Trophoblast cell (in vitro differentiated cells and primary cell): ENCODE measurements at places on chromosomes 7 and 10.

GRCh38 chr7:33601884-33602283 is 303.5 kb upstream of the BMPER start:
- no peak for DNase-seq

GRCh38 chr7:30019960-30020359 is 6.5 kb downstream of the FKBP14 start:
- no peak for DNase-seq

DNA sequence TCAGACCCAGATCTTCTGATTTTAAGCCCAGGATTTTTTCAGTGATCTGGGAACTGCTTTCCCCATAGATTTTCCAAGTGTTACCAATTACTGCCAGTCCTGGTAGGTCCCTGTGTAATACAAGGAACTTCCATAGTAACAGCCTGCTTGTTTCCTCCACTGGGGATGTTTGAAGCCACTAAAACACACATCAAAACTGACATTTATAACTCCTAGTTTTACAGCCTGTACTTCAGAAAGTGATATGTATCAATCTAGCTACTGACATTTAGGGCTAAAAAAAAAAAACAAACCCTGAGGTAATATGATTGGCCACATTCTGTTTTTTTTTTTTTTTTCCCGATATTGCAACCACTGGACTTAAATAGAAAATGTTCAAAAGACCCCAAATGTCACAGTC is 166.9 kb upstream of the SP4 start:
- DNase-seq: no peak

- no peak for DNase-seq
Observed at GRCh38 chr10:1343176-1343575, 287.0 kb downstream of the WDR37 start.

DNA sequence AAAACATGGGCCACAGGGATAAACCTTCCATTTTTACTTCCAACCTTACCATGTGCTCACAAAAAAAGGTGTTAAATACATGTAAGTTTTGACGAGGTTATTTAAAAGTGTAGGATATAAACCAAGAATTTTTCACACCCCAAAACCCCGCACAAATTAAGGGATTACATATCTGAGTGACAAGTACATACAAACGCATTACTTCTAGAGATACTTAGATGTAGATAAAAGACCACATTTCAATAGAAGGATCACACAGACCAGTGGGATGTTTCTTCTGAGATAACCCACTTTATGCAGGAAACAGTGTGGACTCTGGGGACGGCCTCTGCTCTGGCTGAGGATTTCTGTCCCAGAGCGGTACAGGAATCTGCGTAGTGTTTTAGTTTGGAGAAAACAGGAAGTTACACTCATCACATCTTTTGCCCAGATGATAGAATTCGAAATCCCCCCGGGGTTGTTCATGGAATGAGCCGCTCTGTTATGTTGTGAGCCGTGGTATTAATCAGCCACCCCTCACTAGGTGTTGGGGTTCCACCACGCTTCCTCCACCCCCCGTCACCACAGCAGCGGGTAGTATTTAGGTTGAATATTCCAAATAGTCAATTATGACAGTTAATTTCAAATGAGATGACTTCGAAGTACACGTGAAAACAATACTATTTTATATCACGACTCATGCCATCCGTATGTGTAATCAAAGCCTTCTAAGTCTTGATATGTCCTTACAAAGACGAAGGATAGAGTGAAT is 1.3 kb upstream of the CUL1 start:
- DNase-seq: no peak

DNA sequence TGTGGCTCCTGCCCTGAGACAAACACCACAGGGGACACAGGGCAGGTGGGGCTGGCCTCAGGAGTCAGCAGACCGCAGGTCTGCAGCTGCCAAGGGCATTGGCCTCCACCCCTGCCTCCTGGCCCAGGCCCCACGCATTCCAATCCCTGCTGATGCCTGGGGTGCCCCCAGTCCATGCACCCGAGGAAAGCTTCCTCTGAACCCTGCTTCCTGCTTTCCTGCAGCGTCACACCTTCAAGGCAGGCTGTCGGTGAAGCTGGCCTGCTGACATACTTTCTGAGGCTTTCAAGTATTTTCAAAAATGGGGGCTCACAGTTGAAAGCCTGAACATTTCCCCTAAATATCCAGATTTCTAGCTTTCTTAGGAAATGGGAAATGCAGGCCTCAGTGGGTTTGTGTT is 22.5 kb upstream of the ANTXRL start:
- no peak for DNase-seq

DNA sequence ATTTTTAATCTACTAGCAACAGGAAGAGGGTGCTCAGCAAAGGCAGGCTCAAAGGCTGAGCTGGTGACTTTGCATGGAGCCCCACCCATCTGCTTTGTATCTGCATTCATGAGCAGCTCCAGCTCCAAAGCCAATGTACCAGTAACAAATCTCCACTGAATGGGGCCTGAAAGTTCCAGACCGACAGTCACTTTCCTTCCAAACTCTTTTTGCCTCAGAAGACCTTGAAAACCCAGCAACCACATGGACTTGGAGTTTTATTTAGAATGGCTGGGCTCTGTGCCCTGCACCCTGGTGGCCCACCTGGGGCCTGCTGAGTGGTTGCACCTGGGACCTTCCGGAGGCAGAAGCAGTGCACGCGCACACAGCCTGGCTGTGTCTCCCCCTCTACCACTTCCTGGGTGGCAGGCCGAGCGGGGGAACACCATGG is 195.0 kb upstream of the PLXNA4 start:
- no peak for DNase-seq

GRCh38 chr10:125662584-125662983 is 20.4 kb downstream of the TEX36 start:
- DNase-seq: no peak

DNA sequence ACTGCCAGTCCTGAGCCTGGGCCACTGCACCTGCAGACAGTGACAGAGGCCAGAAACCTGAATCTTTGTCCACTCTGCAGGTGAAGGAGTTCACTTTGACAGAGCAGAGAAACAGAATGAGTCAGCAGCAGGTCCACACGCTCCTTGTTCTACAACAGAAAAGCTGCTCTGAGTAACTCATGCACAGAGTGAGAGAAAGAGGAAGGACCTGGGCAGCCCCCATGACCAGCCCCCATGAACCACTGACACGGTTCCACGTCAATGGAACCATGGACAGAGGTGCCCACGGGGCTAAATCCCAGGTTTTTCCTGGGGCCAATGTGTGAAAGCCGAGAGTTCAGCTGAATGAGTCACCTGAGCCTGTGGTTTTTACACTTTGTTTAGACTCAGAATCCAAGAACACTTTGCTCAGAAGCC is 40.8 kb upstream of the CTBP2 start:
- DNase-seq: peak; percentile 93

DNA sequence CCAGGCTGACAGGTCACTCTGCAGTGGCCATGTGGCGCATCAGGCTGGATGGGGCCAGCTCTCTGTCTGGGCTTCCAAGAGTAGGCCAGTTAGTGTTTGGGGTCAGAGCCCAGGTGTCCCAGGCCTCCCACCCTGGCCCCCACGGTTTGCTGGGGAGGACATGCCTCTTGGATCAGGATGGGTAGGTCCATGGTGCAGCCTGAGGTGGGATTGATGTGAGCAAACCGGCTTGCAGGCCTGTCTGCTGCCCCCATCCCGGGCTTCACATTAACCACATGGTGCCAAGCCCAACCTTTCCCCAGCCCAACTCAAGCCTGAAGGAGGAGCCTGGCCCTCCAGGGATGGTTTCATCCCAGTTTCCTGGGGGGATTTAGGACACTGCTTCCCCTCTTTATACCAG is 39.2 kb downstream of the LDB3 start:
- DNase-seq: no peak

DNA sequence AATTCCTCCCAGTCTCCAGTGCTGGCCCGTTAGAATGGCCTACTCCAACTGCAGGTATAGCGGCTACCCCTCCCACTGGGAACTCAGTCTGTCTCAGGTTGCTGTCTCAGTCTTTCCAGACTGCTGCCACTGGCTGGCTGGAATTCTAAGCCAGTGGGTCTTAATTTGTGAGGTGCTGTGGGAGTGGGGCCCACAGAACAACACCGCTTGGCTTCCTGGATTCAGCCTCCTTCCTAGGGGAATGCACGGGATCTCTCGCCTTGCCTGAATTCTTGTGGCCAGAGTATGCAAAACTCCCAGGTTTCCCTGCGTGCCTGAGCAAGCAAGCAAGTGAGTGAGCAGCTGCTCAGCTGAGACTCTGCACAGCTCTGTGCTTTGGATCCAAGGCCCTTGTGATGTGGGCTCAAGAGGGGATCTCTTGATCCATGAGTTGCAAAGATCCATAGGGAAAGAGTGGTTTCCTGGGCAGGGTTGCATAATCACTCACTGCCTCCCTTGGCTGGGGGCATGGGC is 41.5 kb upstream of the GPR141 start:
- no peak for DNase-seq

DNA sequence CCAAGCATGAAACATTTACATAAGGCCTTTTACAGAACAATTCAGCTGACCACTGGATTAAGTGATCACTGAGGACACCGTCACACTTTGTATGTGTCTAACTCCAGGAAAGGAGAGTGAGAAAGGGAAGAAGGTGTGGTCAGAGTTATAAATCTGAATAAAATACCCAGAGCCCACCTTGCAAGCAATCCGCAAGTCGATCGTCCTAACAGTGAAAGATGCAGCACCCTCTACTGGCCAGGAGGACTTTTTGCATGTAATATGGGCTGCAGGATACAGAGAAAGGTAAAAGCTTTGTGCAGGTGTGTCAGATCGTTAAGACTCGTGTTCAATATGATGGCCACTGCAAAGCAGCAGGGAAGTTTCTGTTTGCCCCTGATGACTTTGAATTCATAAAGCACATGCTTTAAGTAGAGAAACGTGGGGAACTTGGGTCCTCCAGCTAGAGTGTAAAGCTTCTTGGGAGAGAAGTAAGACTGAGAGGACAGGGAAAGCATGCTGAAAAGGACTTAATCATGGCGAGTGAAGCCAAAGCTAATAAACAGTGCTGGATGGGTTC is 68.5 kb upstream of the BMPER start:
- no peak for DNase-seq

DNA sequence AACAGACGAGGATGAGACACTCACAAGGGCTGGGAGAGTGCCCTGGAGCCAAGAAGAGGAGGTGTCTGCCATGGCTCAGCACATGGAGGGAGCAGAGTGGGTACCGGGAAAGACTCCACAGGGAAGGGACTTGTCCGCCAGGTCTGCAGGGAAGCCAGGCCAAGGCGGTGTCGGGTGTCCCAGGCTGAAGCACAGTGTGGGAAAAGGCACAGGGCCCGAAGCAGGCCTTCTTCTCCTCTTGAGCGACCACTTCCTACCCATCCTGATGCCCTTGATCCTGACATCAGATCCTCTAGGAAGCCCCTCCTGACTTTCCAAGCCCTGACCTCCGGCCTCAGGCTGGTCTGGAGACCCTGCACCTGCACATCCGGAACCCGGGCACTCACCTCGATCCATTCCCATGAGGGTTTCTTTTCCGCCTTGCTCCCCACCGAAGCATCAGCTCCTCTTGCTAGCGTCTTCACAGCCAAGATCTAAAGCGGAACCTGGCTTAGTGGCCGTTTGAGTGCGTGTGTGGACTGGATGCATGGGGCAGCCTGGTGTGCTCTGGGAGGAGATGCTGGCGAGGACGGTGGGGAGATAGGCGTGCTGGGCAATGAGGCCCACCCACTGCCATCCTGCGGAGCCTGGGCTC is 8.5 kb downstream of the CALML3 start:
- DNase-seq: no peak

DNA sequence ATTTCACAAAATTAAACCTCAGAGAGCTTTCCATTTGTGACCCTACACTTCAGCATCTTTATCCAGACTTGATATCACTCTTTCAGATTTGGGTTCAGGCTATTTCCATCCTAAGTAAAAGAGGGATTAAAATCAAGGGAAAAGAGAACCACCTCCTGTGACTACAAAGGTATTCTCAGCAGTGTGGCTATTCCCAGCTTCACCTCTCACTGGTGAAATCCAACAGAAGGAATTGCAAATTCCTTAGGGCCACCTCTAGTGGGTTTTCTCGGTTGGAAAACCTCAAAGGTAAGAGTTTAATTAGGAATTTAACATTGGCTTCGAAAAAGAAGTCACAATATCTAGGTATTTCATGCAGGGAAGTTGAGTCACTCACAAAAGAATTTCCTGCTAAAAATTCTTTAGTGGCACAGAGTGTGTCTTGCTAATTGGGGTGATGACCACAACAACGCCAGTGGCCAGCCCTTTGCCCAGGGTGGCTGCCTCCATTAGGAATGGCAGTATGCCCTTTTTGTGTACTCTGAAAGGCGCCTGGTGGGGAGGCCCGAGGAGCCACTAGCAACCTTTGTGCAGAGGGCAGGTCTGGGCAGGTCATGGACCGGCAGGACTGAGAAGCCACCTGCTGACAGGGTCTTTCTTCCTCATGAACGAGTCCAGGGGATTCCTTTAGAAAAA is 52.2 kb downstream of the SEM1 start:
- no peak for DNase-seq

- DNase-seq: no peak
Observed at GRCh38 chr10:11409357-11409756, 202.1 kb downstream of the USP6NL start.

DNA sequence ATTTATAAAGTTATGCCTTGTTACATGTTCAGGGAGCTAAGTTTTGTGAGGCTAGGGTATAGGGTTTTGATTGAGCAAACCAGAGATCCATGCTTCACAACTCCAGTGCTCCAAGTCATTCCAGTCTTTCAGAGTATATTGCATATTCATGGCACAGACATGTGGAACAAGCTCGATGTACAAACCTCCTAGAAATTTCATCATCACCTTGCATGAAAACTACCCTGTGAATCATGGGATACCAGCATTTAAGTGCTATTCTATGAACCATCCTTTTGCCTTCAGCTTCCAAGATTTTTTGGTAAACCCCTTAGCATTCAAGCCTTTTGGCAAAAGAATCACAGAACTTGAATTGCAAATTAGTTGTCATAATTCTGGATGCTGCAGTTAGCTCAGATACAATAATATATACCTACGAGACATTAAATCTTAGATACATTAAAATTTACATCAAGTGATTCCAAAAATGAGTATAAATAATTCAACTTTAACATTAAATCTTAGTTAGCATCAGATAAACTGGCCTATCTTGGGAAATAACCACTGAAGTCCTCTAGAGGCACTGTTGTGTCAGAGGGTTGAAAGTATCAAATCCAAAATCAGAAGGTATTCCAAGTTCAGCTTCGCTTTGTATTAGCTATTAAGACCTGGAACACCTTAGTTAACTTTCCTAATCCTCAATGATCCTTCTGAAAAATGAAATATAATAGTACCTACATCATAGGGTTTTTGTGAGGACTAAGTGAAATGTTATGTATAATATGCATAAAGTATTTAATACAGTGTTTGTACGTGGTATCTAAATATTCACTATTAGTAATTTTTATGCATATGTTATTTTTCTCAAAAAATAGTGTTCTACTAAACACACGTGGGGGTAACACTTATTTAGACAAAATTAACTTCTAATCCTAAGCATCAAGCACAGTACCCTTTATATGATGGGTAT is 55.5 kb upstream of the CABCOCO1 start:
- peak; percentile 84 for DNase-seq

GRCh38 chr7:100556541-100556940 is 17.2 kb downstream of the SAP25 start:
- DNase-seq: no peak

DNA sequence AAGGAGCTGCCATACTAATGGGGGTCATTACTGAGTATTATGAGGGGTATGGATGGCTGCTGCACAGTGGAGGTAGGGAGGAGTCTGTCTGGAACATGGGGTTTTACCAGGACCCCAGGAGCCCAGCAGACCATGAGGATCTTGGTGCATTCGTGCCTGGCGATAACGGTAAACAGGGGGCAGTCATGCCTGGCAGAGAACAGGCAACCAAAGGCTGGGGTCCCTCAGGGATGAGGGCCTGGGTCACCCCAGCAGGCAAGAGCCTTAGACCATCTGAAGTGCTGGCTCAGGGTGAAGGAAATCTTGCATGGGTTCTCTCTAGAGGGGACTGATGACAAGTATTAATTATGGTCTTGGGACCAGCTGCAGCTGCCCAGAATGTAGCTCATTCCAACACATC is 46.1 kb downstream of the MYL10 start:
- no peak for DNase-seq
